Stimulated activated CD8-positive, alpha-beta memory T cell treated with anti-CD3 and anti-CD28 coated beads, Interleukin-7, amount 100 ng/mL, for 48 hours (primary cell): ENCODE measurements at places on chromosomes 2 and 18.

DNA sequence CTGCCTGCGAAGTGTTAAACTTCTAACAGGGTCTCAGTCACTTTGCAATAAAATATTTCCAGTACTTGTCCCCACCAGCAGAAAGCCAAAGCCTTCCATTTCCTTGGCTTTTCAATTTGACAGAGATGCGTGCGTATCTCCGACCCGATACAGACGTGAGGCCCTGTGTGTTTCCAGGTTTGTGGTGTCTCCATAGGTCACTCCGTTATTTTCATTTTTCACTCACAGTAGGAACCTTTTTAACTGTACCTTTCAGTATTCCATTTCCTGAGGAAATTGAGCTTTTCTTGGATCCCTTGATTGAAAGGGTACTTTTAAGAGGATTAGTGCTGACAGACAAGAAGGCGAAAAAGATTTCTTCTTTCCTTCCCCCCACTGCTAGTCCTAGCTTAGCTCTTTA, 116.3 kb upstream of the TTN start:
- DNase-seq = no peak

GRCh38 chr18:46794607-46795006, 37.8 kb upstream of the ST8SIA5 start:
- no peak for DNase-seq

- no peak for DNase-seq
These were observed 259.7 kb downstream of the ETAA1 start for GRCh38 chr2:67656875-67657274.

DNA sequence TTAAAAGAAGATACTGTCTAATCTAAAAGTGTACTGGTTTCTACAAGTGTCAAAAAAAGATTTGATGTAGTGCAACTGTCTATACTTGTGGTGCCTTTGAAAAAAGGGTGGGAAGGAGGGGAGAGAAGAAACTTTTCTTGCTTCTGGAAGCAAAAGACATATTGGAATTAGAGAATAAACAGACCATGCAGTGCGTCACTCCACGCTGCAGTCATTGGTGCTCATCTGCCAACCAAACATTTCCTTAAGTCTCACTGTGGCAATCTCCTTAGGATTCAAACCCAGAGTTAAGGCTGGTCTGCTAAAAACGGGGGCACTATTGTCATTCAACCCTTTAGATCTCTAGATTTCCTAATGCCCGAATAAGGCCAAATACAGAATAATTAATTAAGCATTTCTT, 50.9 kb downstream of the PELI1 start:
- no peak for DNase-seq

DNA sequence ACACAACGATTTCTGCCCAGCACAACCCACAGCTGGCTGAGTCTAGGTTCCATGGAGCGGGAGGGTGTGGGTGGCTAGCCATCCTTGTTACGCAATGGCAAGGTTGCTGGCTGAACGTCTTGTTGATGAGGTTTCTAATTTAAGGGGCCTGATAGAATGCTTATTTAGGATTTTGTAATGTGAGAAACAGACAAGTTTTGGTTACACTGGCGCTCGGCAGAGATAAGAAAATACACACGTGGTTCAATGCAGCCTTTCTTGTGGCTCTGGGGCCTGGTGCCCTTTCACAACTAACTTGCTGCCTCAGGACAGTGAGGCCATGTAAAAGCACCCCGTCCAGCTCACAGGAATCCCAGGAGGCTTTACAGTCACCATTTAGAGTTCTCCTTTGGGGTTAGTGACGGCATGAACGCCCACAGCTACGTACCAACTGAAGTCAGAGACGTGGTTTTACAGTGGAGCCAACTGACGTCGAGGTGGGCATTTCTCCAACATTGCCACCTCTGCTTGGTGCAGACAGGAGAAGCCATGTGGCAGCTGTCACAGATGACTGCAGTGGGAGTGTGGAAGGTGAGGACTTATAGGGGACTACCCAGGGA, 29.7 kb upstream of the PIEZO2 start:
- no peak for DNase-seq

- DNase-seq = no peak
These were observed 6.3 kb downstream of the TNFAIP6 start for GRCh38 chr2:151363709-151364108.

DNA sequence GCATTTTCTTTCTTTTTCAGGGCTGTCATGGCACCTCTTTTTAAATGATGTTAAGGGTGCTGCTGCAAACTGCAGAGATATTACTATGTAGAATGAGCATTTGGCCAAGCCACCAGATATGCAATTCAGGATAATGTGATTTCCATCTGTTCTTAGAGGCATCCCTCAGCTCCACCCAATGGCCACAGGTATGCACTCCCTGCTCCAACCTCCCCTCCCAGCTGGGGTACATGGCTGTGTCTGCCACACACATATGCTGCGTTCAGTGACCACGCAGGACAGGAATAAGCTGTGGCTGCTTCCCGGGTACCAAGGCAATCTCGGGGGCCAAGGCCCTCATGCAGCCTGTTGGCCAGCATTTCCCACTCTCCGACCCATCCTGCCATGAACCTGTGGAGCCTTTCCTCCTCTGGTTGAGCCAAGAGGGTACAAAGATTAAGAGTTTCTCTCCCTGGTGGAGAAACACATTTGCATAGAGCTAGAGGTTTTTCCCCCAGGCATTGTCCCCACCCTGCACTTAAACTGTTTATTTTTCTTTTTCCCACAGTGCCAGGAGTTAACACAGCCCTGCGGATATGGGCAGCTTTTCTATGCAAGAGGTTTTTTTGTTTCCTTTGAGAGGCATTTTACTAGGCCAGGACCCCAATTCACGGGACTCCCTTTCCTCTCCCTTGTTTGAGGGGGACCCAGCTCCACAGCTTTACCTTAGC, 147.0 kb downstream of the GCA start:
- DNase-seq = no peak

- DNase-seq = no peak
These were observed 44.1 kb upstream of the ORC2 start for GRCh38 chr2:201007584-201007998.

DNA sequence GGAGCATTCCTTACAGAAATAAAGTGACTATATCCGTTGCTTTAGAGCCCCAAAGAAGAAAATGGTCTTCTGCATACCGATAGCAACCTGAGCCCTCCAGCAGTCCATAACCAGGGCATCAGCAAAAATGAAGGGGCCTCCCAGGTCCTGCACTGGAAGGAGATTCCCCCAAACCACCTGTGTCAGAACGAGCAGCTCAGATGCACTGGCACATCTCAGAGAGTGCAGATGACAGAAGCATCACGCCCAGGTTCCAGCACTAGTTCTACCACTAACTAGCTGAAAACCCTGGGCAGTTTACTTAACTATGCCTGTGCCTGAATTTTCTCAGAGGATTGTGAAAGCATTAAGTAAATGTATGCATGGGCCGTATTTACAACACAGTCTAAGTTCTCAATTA, 466.7 kb upstream of the MYT1L start:
- no peak for DNase-seq

DNA sequence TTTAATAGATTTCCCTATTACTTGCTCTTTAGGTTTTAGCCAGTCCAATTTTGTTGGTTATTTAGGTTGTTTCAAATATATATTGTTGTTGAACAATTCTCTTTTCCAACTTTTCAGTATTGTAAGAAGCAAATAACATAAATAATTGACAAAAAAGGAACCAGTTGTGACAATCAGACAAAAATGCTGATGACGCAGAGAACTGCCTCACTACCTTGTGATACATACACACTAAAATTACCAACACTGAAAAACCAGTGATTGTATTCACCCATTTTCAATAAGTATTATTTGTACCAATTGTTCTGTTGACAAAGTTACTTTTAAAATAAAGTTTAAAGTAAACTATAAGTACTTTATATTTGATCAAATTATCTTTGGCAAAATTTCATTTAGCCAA, 43.1 kb upstream of the NABP1 start:
- DNase-seq = no peak

DNA sequence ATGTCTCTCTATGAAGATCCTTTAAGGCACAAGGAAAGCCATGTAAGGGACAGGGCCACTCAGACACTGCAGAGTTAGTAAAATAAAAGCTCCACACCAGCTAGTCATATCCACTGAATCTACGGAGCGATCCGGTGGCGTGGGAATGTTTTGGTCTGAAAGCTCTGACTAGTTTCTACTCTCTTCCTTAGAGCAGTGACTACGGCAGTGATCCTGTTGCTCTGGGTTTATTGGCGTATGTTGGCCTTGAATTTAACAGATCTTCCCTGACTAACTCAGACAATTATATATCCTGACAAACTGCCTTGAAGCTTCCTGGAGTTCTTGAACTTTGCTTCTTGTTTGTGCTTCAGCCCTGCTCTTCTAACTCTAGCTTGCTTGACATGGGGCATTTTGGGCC, 115.3 kb upstream of the FZD5 start:
- DNase-seq = no peak

DNA sequence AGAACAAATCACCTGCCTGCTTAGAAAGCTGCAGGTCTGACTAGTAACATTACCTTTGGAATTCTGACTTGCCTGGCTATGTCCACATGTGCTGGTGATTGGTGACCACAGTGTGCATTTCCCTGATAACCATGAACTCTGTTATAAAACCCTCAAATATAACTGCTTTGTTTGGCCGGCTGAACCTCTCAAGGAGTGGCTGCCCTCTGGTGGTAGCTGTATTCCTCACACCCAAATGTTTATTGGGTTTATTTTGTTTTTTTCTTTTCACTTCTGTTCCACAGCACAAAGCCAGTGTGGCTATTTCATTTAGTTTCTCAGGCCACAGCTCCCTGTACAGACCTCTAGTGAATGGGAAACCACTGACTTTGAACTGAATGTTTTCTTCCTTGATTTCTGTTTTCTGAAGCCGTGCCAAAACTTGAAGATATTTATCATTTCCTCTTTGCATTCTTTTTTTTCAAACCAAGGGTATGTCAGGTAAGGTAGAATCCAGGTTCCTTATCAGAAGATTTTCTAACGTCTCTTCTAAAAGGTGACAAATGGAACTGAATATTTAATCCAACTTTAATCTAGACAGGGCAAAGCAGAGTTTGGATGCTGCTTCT, 549.0 kb upstream of the VRK2 start:
- DNase-seq = peak; percentile 14

- DNase-seq = no peak
These were observed 20.8 kb downstream of the KIF1A start for GRCh38 chr2:240799033-240799820.

GRCh38 chr2:97645112-97645694, 659 bp upstream of the COX5B start:
- DNase-seq = no peak

GRCh38 chr2:65382323-65382722, 50.1 kb downstream of the SPRED2 start:
- DNase-seq = no peak

DNA sequence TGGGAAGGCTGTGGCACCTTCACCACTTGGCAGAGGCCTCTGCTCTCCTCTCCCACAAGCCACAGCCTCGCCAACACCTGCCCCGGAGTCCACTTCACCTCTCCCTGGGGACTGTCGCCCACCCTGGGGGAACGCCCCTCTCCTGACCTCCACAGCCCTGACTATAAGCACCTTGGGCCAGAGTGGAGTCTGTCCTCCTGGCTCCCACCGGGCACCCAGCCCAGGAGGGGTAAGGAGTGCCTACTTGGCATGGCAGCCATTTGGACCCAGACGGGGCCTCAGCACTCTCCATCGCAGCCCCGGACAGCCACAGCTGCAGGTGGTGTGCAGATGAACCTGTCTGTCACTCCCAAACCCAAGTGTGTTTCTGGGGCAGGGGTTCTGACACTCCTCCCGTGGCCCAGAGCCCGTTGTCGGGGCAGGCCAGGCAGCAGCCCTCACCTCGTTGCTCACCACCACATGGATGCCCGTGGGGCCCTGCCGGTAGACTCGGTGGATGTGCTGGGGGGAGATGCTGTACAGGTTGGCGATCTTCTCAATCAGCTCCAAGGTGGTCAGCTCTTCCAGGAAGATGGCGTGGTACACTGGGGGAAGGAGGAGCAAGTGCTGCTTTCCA, 53.5 kb downstream of the TFCP2L1 start:
- no peak for DNase-seq

GRCh38 chr2:233400341-233400740, 46.0 kb downstream of the DGKD start:
- DNase-seq = no peak

- DNase-seq = no peak
These were observed 159.2 kb downstream of the BCL2 start for GRCh38 chr18:63160172-63160995.

DNA sequence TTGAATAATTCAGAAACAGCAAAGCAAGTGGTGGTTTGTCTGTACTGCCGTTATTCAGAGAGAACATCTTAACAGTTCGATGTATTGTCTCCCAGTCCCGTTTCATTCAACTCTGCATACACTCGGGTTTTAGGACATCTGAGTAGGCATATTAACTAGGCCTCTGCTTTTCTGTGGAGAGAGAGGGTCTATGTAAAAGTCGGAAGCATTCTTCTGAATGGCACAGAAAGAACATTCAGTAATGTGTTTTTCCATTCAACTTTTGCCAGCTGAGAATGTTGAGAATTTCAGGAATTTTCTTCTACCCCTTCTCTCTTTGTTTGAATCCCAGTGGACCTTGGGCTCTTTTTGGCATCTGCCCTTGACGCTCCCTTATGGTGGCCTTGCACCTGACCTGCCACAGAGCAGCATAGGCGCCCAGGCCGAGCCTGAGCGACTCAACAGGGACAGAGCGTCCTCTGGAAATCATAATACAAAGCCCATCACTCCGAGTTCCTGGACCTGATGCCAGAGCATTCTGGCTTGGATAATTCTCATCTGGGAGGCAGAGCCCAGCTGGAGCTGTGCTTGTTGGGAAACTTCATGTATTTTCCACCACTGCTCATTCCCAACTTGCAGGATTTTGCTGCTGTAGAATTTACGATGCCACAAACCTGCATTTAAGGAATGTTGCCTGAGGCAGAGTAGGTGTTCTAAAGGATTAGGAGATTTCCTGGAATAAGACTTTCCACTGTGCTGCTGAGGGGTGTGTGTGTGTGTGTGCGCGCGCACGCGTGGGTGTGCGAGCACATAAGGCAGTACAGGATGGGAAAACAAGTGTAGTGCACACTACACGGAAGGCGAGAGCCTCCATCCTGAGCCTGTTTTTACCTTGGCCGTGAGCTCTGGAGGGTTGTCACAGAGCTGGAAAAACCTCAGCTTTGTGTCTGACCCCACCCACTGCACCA, 77.2 kb upstream of the TXNDC2 start:
- DNase-seq = no peak

GRCh38 chr2:25615920-25616319, 57.5 kb downstream of the DTNB start:
- no peak for DNase-seq

- DNase-seq = no peak
These were observed 2.3 kb downstream of the NGEF start for GRCh38 chr2:233010569-233011267.

- no peak for DNase-seq
These were observed 176.8 kb upstream of the CELF4 start for GRCh38 chr18:37742436-37742835.

DNA sequence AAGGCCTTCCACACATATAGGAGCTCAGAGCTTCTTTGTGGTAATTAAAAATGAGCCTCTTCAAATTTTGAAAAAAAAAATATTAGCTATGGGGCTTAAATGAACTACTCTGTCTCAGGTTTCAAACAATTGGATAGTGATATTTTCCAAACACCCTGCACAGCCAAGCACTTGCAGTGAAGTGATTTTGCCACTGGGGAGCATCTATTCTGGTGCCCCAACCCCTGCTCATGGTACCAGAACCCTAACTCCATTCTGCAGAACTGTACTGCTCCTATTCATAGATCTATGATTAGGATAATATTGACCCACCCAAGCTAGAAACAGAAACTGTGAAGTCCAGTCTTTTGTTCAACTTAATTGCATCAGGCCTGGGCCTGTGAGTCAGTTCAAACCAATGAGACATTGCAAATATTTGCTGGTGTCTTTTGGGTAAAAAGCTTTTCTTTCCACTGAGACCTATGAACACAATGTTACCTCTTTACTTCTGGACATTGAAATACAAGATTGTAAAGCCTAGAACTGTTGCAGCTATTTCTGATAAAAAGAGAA, 324.0 kb downstream of the GALNT13 start:
- no peak for DNase-seq
